ENCODE measurements at places on chromosomes 7 and 10.

DNA sequence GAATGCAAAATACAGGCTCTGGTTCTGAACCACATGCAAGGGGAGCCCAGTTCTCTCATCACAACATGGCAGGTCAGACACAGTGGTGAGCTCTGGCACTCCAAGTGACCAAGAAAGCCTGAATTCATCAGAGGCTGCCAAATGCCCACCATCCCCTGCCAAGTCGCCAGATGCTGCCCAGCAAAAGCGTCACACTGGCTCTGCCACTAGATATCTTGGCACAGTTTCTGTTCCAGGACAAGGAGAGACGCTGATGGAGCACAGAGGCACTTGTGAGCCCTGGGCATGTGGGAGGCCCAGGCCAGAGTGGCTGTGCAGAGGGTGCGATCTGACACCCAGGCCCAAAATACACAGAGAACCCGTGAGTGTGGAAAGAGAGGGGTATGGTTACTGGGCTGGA lies 57.8 kb downstream of the GAD2 start:
- DNase-seq, result no peak

DNA sequence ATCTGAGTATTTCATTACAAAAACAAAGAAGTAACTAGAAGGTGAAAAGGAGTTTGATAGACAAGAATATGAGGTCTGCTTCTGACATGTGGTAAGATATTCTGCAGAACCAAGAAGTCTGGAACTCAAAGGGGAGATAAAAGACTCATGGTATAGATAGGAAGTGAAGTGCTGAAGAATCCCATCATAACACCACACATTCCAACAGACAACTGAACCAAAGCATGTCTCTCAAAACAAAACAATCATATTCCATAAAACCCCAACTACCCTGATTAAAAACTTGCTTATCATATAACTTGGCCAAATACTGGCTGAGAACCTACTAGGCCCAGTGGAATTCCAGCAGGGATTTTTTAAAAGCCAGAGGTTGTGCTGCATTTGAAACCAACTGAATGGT lies 178.7 kb downstream of the JAZF1 start:
- no peak for DNase-seq

DNA sequence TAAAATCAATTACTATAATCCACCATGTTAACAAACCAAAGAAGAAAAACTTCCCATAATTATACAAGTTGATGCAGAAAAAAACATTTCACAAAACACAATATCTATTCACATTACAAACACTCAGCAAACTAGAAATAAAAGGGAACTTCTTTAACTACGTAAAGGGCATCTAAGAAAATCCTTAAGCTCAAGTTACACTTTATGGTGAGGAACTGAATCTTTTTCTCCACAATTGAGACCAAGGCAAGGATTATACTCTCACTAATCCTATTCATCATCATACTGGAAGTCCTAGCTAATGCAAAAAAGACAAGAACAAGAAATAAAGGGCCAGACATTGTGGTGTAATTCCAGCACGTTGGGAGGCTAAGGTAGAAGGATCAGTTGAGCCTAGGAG lies 159.9 kb downstream of the ZNF365 start:
- DNase-seq, result no peak

DNA sequence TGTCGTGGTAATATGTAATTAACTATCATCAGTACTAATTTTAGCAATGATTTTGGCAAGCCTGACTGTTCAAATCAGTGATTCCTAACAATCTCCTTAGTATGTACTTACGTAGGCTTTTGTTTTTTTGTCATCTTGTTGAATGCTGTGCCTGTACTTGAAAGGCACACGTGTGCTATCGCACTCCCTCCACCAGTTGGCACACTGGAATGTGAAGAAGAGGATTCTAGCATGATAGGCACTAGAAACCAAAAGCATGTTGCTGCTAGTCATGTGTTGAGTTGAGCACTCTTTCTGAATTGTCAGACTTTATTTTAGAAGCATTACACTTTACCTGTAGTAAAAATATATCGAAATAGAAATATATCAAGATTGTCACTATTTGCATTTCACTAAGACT lies 59.1 kb downstream of the TASOR2 start:
- DNase-seq, result no peak

DNA sequence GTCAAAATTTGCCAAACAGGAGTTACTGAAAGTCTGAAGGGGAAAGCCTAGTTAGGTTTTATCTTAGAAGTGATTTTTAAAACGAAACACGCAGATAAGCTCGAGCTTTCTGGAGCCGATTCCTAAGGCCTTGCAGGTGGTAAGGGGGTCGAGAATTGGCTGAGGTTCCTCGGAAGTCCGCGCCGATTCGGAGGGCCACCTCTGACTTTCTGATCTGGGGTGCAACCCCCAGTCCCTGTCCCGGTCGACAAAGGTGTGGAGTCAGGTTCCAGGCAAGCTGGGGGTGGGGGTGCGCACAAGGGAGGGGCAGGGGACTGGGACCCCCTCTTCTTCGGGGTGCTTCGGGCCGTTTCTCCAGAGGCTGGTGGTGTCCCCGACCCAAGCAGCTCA lies 701 bp upstream of the CUL1 start:
- no peak for DNase-seq

DNA sequence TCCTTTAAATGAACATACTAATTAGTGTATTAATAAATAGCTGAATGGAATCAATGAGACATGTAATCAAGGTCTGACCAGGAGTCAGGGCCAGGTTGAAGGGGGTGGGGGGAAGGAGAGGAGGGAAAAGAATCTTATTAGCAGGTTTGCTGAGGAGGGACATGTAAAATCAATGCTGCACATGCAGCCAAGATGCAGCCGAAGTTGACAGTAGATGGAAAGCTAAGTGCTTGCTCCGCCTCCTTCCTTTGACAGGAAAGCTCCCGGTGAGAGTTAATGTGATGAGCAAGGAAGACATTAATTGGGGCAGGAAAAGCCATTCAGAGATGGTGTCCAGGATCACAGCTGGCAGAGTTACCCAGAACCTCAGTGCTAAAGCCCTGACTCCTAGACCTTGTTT lies 24.4 kb downstream of the PLXNA4 start:
- DNase-seq, result no peak

DNA sequence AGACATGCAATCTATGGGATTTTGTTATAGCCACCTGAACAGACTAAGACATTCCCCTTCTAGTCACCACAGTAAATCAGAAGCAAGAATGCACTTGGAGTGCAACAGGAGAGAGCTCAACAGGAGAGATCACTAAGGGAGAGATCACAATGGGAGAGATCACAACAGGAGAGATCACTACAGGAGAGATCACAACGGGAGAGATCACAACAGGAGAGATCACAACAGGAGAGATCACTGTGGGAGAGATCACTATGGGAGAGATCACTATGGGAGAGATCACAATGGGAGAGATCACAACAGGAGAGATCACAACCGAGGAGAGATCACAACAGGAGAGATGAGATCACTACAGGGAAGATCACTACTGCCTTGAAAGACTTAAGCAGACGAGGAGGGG lies 238.5 kb upstream of the PITRM1 start:
- DNase-seq, result no peak

- DNase-seq, result no peak
Observed at GRCh38 chr7:5699467-5700384, 81.7 kb downstream of the RNF216 start.

- no peak for DNase-seq
Observed at GRCh38 chr10:19097151-19097550, 48.5 kb downstream of the MALRD1 start.

GRCh38 chr7:140591180-140591902 lies 49.3 kb downstream of the DENND2A start:
- no peak for DNase-seq

GRCh38 chr7:988963-989529 lies 6.1 kb downstream of the CYP2W1 start:
- no peak for DNase-seq

DNA sequence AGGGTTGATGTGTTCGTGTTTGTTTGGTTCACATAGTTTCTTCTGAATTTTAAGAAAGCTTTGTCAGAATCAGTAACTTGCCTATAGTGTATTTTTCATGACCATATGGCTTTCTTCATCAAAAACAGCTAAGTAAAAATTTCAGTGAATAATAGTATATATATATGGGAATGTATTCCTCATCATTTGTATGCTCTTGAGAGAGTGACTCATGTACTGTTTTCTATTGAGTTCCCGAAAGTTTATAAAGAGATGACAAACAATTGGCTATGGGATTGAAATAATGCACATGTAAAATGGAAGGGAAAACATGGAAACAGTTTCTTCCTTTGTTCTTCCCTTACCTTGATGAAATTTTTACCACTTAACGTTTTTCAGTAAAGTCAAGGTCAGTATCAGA lies 56.4 kb downstream of the KAT6B start:
- no peak for DNase-seq

GRCh38 chr10:127998501-127999144 lies 91.7 kb downstream of the PTPRE start:
- DNase-seq, result no peak

DNA sequence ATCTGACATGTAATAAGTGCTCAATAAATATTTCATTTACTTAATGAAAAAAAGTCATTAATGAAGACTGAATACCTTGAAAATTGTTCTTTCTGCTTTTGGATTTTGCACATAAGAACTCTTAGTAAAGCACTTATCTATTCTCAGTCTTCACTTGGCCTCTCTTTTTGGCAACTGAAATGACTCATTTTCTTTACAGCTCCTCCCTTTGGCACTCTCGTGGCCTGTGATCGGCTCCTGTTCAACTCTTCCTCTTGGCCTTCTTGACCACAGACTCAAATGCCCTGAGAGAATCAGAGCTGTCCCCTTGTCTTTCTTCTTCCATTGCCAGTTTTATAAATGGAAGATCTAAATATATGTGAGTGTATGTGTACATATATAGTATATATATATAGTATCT lies 54.2 kb downstream of the FOXP2 start:
- DNase-seq, result no peak

DNA sequence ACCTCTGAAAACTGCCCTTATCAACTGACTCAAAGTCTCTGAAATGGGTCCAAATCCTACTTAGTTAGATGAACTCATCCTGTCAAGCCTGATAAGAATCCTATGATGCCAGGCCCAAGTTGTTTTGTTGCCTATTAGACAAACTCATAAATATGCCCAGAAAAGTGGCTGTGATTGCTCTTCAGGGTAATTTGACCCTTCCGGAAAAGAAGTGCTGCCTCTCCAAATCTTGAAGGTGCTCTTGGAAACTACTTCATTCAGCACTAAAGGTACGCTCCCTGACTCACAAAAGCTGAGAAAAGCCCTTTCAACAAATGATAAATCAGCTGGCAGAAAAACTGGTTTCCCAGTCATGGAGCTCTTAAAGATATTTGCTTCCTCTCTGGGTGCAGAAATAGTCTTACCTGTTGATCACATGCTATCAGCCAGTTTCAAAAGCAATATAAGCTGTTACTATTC lies 6.7 kb downstream of the IFIT5 start:
- no peak for DNase-seq

GRCh38 chr7:30933124-30933974 lies 21.7 kb downstream of the AQP1 start:
- DNase-seq, result no peak

DNA sequence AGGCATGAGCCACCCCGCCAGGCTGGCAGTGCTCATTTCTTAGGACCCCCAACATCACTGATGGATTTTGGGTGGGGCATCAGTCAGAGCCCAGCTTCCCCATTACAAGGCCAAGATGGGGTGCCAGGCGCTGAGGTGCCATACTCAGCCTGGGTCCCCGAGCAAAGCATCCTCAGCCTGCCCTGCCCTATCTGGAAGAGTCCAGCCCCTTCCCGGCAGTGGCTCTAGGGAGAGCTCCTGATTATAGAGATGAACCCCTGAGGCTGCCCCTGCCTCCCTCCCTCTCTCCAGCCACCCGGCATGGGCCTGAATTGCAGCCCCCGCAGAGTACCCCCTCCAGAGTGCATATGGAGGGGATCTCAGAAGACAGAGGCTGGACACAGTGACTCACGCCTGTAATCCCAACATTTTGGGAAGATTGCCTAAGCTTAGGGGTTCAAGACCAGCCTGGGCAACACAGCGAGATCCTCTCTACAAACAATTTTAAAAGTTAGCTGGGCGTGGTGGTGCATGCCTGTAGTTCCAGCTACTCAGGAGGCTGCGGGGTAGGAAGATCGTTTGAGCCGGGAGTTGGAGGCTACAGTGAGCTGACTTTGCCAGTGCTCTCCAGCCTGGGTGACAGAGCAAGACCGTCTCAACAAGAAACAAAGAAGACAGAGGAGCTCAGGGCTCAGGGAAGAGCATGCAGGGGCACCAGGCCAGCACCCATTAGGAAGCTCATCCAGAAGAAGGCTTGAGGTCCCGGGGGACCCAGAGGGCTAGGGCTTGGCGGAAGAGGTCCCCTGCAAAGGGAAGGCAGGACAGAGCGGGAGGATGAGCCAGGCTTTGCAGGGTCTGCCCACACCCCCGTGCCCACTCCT lies 13.3 kb downstream of the LAT2 start:
- DNase-seq, result no peak

DNA sequence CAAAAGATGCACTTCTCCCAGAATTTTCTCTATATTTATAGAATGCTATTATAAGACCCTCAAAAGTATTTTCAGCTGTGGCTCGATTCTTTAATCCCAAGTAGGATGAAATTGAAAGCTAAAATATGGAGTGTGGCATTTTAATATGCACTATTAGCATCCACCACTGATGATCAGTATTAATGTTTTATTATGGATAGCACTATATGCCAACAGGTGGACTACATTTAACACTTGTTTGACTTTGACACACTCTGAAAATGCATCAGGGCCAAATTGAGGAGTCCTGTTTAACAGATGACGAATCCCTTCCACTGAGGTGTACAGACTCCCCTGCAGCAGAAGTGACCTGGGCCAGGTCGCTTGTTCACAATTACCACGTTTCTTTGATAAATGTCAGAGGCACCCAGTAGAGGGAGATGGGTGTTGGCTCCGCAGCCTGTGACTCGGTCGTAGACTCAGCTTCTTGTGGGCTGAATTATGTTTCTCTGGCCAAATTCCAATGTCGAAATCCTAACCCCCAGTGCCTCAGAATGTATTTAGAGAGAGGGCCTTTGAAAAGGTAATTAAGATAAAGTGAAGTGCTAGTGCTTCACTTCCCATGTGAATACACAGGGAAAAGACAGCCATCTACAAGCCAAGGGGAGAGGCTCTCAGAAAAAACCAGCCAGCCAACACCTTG lies 48.1 kb downstream of the WIPF3 start:
- no peak for DNase-seq

DNA sequence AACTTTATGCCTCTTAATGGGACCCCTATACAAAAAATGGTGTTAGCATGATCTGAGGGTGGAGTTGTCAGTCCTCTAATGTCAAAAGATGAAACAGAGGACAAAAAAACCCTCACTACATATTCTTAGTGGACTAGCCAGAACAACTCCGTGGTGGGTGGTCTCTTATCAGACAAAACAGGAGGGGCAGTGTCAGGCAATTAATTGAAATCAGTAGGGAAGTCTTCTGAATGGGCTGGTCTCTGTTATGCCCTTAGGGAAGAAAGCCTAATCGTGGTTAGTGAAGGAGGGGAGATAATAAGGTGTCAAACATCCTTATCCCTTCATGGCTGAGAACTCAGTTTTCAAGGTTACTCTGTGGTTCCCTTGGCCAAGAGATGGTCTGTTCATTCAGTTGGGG lies 909.4 kb downstream of the GRID1 start:
- no peak for DNase-seq

- no peak for DNase-seq
Observed at GRCh38 chr7:70680743-70681468, 451.0 kb upstream of the GALNT17 start.

Data from esophagus squamous epithelium (tissue), 5 donors.